ENCODE measurements at places on chromosomes 3 and 15.

- no peak for DNase-seq
Observed at GRCh38 chr15:59327942-59328341, 44.7 kb downstream of the MYO1E start.

GRCh38 chr3:151227807-151228665 is 25.0 kb upstream of the GPR171 start:
- DNase-seq = peak; percentile 69

DNA sequence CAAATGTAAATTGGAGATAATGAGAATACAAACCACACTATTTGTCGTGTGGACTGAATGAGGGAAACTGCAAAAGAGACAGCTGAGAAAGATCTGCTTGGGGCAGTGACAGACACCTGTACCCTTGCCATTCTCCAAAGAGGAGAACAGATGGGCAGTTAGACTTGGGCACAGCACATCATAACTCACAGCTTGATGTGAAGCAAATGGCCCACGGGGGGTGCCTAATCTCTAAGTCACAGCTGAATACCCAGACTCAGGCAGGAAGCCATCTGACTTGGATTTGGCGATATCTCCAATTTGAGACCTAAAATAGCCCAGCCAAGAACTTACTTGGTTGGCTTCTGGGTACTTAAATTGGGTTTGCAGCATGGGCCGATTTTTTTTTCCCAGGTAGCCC is 10.0 kb upstream of the SLC6A11 start:
- DNase-seq = no peak

DNA sequence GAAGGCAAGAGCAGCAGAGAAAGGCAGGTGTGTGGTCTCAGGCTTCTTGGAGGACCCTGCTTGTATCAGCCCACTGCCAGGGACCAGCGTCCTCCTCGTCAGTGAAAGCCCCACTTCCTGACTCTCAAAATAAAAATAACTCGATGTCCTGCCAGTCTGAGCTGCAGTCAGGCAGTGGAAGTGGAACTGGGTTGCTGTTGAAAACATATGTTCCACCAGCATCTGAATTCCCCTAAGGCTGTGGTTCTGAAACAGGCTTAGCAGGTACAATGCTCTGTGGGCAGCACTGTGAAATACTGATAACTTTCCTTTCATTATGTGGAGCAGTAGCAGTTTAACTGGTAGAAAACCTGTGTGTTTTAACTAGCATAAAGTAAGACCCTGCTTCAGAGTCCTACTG is 121.6 kb upstream of the EIF1B start:
- DNase-seq = no peak

DNA sequence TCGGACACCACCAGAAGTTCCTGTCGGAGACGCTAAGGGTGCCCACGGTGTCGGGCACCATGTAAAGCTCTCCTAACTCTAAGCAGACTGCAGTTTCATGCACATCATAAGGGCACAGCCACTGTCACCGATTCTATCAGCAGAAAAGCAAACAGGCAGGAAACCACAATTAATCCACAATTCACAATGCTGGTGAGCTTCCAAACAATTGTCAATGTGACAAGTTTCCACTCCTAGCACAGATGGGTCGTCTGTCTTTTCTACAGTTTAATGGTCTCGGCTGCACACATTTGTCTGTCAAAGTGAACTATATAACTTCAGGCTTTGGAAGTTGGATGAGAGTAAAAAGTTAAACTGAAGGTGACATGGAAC is 8.8 kb upstream of the OCA2 start:
- no peak for DNase-seq

DNA sequence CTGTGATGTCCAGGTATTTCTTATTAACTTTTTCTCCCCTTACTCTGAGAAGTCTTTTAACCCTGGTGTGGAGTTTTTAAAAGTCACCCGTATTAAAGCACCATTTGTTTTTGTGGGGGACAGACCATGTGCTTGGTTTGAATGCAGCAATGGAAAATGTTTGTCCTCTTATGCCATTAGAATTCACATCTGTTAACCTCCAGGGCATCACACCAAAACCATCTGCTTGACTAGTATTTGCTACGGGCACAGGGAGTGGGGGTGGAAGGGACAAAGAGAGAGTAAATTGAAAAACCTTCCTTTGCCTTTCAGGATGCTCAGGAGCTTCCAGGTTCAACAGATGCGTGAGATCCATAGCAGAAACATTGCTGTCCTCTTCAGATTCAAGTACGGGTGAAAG is 61.4 kb upstream of the GOLGA8B start:
- DNase-seq = no peak

GRCh38 chr15:62482785-62483429 is 317.8 kb upstream of the C2CD4B start:
- no peak for DNase-seq

GRCh38 chr3:31516757-31517156 is 16.0 kb upstream of the STT3B start:
- DNase-seq = no peak

DNA sequence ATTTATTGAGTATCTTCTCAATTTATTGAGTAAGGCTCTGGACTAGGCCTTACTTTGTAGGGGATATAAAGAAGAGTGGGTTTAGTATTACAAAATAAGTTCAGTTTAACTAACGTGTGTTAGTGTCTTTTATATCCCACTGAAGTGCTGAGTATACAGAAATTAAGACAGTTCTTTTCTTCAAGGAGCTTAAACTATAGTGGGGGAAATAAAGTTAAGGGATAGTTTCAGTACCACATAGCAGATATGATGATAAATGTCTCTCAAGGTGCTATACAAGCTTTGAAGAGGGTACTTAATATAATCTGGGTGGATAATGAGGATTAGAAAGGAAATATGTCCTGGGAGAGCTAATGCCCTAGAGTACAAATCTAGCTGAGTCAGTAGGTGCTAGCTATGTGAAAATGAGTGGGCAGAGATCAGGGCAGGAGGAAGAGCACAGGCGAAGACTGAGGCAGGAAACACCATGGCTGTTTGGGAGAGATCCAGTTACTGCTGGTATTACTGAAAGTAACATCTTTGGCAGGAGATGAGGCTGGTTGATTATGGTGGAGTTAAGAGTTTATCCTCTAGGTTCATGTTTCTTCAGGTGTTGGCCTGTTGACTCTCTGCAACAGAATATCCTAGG is 46.0 kb downstream of the TEX9 start:
- no peak for DNase-seq

DNA sequence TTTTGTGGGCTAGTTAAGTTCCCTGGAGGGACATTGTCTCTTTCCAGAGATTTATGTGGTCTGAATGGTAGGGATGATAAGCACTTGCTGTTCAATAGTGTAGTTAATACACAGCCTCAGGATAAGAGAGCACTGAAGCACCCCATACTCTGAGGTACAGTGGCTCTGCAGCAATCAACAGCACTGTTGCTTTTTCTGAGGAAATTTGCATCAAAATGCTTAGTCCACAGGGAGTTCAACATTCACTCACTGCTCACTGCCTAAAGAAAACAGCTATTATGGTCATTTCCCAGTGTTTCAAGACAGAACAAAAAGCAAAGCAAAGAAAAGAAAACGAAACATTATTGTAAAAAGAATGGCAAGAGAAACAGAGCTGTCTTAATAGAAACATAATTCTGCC is 441.9 kb downstream of the PLOD2 start:
- DNase-seq = no peak

GRCh38 chr3:48472673-48472922 is 26.1 kb downstream of the ATRIP start:
- DNase-seq = no peak

DNA sequence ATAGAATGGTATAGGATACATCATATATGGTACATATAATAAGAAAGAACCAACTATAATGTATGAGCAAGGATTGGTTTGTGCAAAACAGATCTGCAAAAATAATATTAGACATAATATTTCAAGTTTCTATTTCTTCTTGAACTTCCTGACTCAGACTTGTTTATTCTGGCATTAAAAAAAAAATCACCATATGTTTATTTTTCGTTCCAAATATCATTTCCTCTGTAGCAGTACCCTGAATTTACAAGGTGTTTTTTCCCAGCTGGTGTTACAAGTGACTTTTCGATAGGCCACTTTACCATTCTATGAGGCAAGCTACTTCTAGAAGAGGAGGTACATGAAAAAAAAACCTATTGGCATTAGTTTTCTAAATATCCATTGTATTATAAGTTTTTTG is 785.0 kb downstream of the PDCD6IP start:
- no peak for DNase-seq

GRCh38 chr3:8153800-8154199 is 347.8 kb upstream of the LMCD1 start:
- no peak for DNase-seq

GRCh38 chr3:172581757-172582166 is 58.5 kb upstream of the TNFSF10 start:
- no peak for DNase-seq

GRCh38 chr3:33167716-33168336 is 50.8 kb downstream of the SUSD5 start:
- DNase-seq = no peak

- DNase-seq = no peak
Observed at GRCh38 chr3:20027136-20027535, 13.1 kb upstream of the KAT2B start.

DNA sequence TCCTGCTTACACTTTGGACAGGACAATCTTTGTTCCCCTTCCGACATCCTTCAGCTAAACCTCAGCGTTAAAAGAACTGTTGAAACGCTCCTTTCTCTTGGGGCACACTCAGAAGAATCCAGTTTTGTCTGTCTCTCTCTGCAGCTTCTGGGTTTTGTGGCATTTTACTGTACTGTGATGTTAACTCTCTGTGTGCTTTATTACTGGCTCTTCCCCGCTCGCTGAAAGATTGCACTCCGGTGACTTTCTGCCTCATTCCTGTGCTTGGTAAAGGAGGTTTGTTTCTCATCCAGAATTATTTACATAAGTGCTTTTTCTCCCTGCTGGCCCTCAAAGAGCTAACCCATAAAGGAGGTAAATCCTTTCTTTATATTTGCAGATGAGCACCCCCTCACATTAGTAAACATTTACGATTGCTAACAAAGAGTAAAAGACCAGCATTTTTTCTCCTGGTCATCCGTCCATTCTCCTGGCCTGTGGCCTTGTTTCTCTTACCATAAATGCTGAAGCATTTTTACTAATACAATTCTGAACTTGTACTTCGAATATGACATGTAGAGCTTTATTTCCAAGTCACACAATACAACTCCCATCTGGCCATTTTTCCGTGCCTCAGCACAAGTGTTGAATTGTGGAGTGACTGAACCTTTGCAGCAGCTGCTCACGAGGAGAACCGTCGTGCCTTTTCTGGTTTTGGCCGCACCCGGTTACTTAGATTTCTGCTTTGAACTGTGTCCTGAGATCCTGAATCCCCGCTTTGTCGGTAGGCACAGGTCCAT is 69.3 kb upstream of the RPL35A start:
- DNase-seq = no peak

- DNase-seq = no peak
Observed at GRCh38 chr3:69426291-69426966, 40.5 kb upstream of the FRMD4B start.

DNA sequence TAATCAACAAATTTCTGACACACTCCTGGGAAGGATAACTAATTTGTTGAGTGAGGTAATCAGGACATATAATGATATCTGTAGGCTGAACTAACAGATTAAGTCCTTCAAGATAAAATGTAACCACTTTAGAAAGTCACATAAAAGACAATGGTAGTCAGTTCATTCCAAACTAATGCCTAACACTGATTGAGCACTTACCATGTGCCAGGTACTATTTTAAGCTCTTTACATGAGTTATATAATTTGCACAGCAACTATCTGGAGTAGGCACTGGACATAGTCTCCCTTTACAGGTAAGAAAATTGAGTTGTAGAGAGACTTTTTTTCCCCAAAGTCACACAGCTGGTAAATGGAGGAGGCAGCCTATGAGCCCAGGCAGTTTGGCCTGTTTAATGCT is 211.2 kb upstream of the CFAP20DC start:
- no peak for DNase-seq

GRCh38 chr3:123085293-123085931 is 18.6 kb downstream of the PDIA5 start:
- no peak for DNase-seq
